ENCODE measurements at places on chromosomes 11 and 22.

DNA sequence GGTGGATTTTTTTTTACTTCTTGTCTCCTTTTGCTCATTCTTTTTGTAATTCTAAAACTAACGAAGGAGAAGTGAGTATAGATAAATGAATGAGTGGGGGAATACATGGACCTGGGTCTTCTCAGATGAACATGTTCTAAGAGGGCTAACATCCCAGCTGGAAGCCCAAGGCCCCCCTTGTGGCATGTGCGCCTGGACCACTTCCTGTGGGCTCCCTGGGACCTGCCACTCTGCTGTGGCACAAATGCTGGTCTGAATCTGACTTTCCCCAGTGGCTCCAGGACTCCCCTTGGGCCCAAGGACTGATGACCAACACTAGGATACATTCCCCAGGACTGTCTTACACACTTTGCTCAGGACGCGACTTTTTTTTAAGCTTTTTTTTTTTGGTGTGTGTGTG, 32.7 kb upstream of the ALX4 start:
- DNase-seq = no peak

DNA sequence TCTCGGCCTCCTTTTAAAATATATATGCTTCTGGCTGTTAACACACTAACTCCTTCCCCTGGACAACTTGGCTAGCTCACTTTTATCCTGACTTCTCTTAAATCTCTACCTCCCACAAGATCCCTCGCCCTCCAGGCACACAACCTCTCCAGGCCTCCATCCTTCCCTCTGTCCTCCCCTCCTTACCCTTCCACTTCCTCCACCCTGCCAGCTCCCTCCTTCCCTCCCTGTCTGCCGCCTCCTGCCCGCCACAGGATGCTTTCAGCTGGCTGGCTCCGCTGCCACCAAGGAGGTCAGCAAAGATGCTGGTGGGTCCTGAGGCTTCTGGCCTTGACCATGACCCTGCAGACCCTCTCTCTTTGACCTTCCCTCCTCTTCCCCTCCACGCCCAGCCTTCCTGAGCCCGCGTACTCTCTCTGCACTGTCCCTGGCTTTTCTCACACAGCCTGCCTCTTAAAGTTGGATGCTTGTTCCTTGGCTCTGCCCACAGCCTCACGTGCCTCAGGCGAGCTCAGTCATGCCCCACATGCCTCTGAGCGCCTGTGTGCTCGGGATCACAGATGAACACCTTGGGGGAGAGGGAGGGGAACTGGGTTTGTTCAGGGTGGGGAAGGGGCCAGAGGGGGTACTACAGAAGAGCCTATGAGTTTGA, 6.7 kb downstream of the NFAM1 start:
- DNase-seq = no peak

- no peak for DNase-seq
These were observed 6.5 kb downstream of the ASPHD2 start for GRCh38 chr22:26435327-26436093.

DNA sequence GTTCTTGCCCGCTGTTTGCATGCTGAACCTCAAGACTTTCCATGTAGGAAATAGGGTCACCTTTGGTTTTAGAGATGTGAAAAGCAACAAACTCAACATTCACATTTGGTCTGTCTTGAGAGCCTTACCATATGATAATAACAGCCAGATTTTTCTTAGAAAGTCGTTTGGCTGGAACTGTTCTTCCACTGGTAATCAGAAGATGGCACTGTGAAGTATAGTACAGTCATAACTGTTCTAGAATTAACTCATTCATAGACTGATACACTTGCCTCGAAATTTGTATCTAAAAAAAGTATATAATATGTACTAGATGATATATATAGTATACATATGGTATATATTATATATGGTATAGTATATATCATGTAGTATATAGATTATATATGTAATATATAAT, 12.3 kb downstream of the LUZP2 start:
- peak; percentile 34 for DNase-seq

- no peak for DNase-seq
These were observed 138.5 kb downstream of the NXPE2 start for GRCh38 chr11:114816791-114817190.

Measured in RKO (cell line).